ENCODE measurements at places on chromosomes 3 and 15.

DNA sequence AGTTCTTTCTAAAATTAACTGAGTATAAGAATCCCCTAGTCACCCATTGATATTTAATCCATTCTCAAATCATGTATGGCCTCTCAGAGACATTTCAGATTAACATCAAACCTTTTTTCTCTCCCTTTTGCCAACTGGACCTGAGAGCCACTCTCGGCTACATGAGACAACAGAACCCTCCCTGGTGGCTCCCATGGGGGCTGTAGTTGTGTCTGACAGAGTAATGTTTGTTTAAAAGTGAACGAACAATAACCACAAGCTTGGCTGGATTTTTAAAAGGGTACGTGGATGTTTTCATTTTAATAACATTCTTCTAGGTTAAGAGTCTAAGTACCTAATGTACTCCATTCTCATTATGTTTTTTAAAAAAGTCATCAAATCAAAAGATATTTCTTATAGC, 37.1 kb downstream of the P3H2 start:
- no peak for DNase-seq

- DNase-seq, result no peak
These were observed 85.6 kb upstream of the PIAS1 start for GRCh38 chr15:67968564-67968963.

- DNase-seq, result no peak
These were observed 79.9 kb downstream of the TLE3 start for GRCh38 chr15:70017801-70018200.

DNA sequence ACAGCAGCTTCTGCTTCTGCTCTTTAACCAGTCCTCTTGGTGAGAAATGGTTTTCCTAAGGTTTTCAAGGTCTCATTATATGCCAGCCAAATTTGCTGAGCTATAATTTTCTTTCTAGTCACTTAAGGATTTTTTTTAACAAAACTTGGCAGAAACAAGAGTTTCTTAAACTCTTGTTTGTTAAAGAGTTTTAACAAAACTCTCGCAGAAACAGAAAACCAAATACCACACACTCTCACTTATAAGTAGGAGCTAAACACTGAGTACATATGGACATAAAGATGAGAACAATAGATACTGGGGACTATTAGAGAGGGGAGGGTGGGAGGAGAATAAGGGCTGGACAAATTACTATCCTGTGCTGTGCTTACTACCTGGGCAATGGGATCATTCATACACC, 908.3 kb downstream of the TUSC7 start:
- no peak for DNase-seq

- no peak for DNase-seq
These were observed 295.8 kb downstream of the MAGI1 start for GRCh38 chr3:65742914-65743313.
